ENCODE measurements at places on chromosomes 1 and 21.
A peak's percentile ranks its signal among the peaks of the same experiment; 100 is the strongest.

GRCh38 chr1:178218550-178218949 is 124.6 kb downstream of the RASAL2 start:
- no peaks in the 10 kb centered on the region for H3K4me1 ChIP-seq
- H3K36me3 ChIP-seq, result no peaks in the 10 kb centered on the region
- H3K4me3 ChIP-seq, result no peak overlapping the region
- no peaks in the 10 kb centered on the region for H3K27me3 ChIP-seq

DNA sequence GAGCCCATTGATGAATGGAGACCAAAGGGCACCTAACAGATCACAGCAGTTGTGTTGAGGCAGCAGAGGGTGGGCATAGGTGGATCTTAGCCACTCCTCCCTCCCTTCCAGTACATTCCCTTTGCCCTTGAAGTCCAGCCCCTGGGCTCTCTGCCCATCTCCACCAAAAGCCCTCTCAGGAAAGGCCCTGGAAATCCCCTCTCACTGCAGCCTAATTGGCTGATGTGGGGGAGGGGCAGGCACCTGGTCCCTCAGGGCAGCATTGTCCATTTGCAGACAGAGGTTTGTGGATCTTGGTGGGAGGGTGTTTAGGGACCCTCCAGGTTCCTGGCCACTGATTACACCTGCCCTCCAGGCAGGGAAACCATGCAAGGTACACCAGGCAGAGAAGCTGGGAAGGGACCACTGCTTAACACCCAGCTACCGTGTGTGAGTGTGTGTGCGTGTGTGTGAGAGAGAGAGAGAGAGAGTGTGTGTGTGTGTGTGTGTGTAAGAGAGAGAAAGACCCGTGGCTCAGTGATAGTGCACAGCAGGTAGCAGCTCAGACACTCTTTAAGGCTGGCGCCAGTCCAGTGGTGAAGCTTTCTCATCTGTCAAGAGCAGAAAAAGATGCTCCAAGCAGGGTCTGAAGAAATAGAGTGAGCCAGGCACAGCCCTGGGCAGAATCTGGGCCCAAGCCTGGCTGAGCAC is 71.1 kb downstream of the MATN1 start:
- DNase-seq, result no peak
- H3K4me1 ChIP-seq, result peaks cover 16% of the 10 kb centered on the region
- no peak overlapping the region for H3K4me3 ChIP-seq
- H3K27ac ChIP-seq, result no peak overlapping the region
- H3K27me3 ChIP-seq, result peaks cover 36% of the 10 kb centered on the region
- no peaks in the 10 kb centered on the region for H3K36me3 ChIP-seq

DNA sequence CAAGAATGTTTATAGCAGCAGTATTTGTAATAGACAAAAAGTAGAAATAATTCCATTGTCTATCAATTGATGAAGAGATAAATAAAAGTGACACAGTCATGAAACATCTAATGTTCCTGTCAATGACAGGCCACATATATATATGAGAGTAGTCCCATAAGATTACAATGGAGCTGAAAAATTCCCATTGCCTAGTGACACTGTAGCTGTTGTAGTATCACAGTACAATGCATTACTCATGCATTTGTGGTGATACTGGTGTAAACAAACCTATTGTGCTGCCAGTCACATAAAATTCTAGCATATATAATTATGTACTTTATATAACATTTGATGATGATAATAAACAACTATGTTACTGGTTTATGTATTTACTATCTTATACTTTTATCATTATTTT is 141.9 kb upstream of the LYPLAL1 start:
- no peaks in the 10 kb centered on the region for H3K27me3 ChIP-seq
- DNase-seq, result no peak
- H3K4me3 ChIP-seq, result no peak overlapping the region
- H3K36me3 ChIP-seq, result no peaks in the 10 kb centered on the region

- H3K27me3 ChIP-seq, result no peaks in the 10 kb centered on the region
- no peak for DNase-seq
- peaks cover 4% of the 10 kb centered on the region for H3K36me3 ChIP-seq
- H3K4me1 ChIP-seq, result peaks cover 21% of the 10 kb centered on the region
- peak overlapping the region; percentile 61 for H3K27ac ChIP-seq
Observed at GRCh38 chr1:39328095-39328494, 123.6 kb downstream of the MACF1 start.

GRCh38 chr1:174324493-174324892 is 123.3 kb upstream of the GPR52 start:
- H3K27me3 ChIP-seq, result no peaks in the 10 kb centered on the region
- H3K36me3 ChIP-seq, result peaks cover 8% of the 10 kb centered on the region
- H3K4me1 ChIP-seq, result no peaks in the 10 kb centered on the region

GRCh38 chr1:1630191-1630964 is 1.6 kb upstream of the MMP23B start:
- H3K4me3 ChIP-seq, result peak overlapping the region; percentile 86
- DNase-seq, result peak; percentile 95
- H3K36me3 ChIP-seq, result no peaks in the 10 kb centered on the region
- peaks cover 5% of the 10 kb centered on the region for H3K4me1 ChIP-seq
- no peaks in the 10 kb centered on the region for H3K27me3 ChIP-seq

DNA sequence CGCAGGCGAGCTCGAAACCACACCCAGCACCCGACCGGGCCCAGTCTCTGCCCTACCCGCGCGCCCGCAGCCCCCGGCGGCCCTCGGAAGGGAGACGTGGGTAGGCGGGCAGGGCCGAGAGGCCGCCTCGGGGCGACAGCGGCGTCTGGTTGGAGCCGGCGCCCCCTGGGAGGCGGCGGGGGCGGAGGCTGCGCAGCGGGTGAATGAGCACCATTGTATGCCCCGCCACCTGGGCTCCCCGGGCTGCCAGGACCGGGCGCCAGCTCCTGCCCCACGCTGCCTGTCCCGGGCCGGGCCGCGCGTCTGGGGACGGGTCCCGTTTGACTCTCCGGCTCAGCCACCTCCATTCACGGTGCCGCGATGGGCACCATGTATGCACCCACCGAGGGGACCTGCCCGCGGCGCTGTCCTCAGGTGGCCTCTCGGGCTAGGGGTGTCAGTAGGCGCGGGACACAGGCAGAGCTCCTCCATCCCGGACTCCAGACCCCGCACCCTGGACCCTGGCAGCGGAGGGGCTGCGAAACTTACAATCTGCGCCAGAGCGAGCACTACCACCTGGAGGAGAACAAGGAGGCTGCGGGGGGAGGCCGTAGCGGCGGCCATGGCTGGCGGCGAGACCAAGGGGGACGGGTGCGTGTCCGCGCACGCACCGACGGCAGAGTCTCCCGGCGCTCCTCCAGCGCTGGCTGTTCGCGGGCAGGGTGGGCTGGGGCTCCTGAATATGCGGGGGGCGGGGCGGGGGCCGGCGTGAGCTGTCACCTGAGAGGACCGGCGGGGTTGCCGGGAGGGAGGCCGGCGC is at the start of gene COL9A2:
Gene COL9A2, minus strand, starts transcription at position 692 of the 799 bp plus-strand sequence. Its CDS starts 89 bp downstream, at position 603.
- H3K36me3 ChIP-seq, result peaks cover 8% of the 10 kb centered on the region
- H3K27me3 ChIP-seq, result peaks cover 18% of the 10 kb centered on the region
- peak within 1 kb of the TSS; percentile 90 for H3K4me3 ChIP-seq
- DNase-seq, result peak; percentile 58
- H3K27ac ChIP-seq, result peak within 1 kb of the TSS; percentile 82

DNA sequence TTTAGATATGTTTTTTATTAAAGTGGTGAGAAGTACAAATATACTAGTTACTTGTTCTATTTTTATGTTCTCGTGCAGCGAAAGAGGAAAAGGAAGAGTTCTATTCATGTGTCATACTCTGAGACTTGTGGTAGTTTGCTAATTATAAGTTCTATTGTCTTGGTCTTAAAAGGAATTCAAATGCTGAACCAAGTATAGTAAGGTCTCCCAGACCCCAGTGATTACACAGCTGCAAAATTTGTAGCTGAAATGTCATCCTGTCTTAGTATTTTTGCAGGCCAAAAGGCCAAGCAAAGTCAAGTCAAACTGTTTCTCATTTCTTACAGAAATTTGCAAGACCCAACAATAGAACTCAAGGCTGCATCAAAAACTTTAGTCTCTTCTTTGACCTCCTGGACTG is 268.7 kb downstream of the CHRM3 start:
- no peaks in the 10 kb centered on the region for H3K4me1 ChIP-seq
- no peaks in the 10 kb centered on the region for H3K27me3 ChIP-seq
- H3K4me3 ChIP-seq, result no peak overlapping the region
- no peak for DNase-seq

GRCh38 chr1:224407571-224408293 is 26.9 kb downstream of the WDR26 start:
- H3K36me3 ChIP-seq, result peaks cover 12% of the 10 kb centered on the region
- DNase-seq, result no peak
- no peak overlapping the region for H3K4me3 ChIP-seq
- H3K4me1 ChIP-seq, result peaks cover 29% of the 10 kb centered on the region

DNA sequence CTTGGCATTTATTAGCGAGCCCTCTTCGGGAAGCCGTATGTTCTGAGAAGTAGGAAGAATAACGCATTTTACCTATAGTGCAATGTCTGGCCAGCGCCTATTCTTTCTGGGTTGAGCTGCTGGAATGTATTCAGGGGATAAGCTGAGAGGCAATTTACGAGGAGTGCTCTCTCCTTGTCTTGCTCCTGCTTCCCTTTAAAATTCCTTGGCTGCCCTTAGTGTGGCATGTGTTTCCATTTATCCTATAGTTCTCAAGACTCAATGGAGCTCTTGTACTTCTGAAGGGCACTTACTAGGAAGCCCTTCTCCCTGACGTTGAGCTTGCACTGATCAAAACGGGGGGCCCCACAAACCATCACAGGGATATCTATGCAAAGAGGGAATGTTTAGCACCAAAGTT is 364.6 kb downstream of the DISC1 start:
- DNase-seq, result no peak
- H3K27me3 ChIP-seq, result no peaks in the 10 kb centered on the region
- peaks cover 3% of the 10 kb centered on the region for H3K36me3 ChIP-seq

DNA sequence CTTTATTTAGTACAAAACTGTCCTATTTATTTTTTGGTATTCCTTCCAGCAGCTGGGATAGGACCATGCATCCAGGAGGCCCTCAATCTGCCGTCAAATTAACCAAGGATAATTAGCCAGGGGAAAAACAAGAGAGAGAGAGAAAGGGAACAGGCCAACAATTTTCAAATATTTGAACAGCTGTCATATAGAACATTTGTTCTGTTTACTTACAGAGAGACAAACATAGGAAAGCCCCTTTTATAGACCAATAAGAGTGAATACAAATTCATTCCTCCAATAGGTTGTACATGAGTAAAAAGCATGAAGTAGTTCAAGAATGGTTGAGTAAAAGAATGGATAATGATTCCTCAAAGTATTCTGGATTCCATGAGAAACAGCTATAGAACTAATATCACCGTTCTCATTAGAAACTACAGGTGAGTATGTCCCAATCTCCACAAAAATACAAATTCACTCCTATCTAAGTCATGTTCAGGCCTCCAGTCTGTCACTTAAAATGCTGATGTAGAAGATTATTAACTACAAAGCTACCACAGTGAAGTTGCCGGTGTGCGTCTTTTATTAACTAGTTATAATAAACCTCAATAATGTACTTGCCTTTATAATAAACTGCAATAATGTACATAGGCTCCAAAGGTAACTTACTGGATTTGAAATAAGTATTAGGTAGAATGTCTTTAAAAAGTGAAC is 64.8 kb upstream of the GNG4 start:
- DNase-seq, result no peak
- H3K36me3 ChIP-seq, result peaks cover 7% of the 10 kb centered on the region
- no peaks in the 10 kb centered on the region for H3K27me3 ChIP-seq
- H3K4me1 ChIP-seq, result no peaks in the 10 kb centered on the region

GRCh38 chr1:34268311-34268954 is 91.7 kb downstream of the C1orf94 start:
- H3K27ac ChIP-seq, result no peak overlapping the region
- H3K36me3 ChIP-seq, result no peaks in the 10 kb centered on the region
- peaks cover 19% of the 10 kb centered on the region for H3K27me3 ChIP-seq
- no peak for DNase-seq
- no peaks in the 10 kb centered on the region for H3K4me1 ChIP-seq

DNA sequence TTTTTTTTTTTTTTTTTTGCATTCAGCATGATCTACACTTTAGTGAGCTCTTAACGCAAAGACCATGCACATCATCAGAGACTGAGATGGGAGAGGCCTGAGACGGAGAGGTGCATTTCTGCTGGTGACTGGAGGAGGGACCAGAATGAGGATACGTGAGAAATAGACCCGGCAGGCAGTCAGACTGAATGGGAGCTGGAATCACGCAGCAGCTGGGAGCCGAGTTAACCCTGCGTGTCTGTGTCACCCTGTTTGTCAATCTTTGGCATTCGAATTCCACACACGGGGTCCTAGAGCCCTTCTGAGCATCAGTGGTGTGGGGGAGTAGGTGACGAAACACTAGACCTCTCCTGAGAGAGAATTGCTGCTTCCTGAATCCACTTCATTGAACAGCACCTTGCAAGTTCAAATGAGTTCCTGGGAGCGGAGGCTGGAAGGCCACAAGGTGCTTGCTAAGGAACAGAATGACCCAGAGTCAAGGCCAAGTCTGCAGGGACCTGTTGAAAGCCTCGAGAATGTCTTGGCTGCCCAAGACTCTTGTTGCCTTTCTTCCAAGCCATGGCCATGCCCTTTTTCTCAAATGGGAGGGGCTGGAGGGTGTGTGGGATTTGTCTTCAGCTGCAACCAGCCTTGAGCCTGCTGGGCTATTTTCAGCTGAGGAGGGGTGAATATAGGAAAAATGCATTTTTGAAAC is 123.3 kb downstream of the CNIH3 start:
- no peak overlapping the region for H3K27ac ChIP-seq
- no peak overlapping the region for H3K4me3 ChIP-seq
- DNase-seq, result no peak
- H3K27me3 ChIP-seq, result peaks cover 31% of the 10 kb centered on the region

- peak overlapping the region; percentile 77 for H3K27ac ChIP-seq
- H3K4me3 ChIP-seq, result peak overlapping the region; percentile 5
- DNase-seq, result no peak
- peaks cover 31% of the 10 kb centered on the region for H3K4me1 ChIP-seq
- peaks cover 4% of the 10 kb centered on the region for H3K36me3 ChIP-seq
Observed at GRCh38 chr1:154623358-154623757, 15.4 kb upstream of the ADAR start.

DNA sequence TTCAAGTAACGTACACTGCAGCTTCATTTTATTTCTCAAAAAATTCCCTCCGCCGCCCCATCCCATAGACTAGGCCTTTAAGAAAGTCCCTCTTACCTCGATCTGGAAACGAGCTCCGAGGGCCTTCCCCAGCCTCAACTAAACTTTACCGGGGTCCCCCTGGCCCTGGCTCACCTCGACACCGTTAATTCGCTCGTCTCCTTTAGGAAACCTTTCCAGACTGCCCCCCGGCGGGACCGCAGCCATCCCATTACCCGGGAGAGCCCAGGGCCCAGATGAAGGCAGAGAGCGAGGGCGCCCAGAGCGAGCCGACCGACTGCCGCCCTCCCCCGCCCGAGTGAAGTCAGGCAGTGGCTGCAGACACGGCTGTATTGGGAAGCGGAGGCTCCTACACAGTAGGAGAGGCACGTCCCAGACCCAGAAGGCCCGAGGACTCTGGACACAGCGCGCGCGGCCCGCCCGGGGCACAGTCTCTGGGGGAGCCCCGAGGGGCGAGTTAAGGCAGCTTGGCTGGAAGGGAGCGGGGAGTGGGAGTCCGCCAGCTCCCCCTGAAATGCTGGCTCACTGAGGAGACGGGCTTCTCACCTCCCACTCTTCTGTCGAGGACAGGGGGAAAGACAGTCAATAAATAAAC is 14.6 kb downstream of the SEMA6C start:
- H3K27ac ChIP-seq, result no peak overlapping the region
- H3K4me1 ChIP-seq, result peaks cover 6% of the 10 kb centered on the region
- peaks cover 21% of the 10 kb centered on the region for H3K27me3 ChIP-seq
- no peak for DNase-seq
- peak overlapping the region; percentile 53 for H3K4me3 ChIP-seq

GRCh38 chr1:219790834-219791615 is 137.3 kb downstream of the SLC30A10 start:
- H3K4me1 ChIP-seq, result no peaks in the 10 kb centered on the region
- DNase-seq, result no peak
- no peaks in the 10 kb centered on the region for H3K27me3 ChIP-seq
- H3K4me3 ChIP-seq, result no peak overlapping the region
- no peak overlapping the region for H3K27ac ChIP-seq

- peaks cover 6% of the 10 kb centered on the region for H3K36me3 ChIP-seq
- H3K27ac ChIP-seq, result peak overlapping the region; percentile 75
- no peaks in the 10 kb centered on the region for H3K27me3 ChIP-seq
- no peak overlapping the region for H3K4me3 ChIP-seq
- H3K4me1 ChIP-seq, result peaks cover 22% of the 10 kb centered on the region
Observed at GRCh38 chr21:42012344-42012743, 2.2 kb upstream of the ZBTB21 start.

Measured in T-helper 17 cell (primary cell).